LNCaP clone FGC (cell line): ENCODE measurements at places on chromosomes 13 and 19.

- no peak for DNase-seq
These were observed 1433.0 kb downstream of the UQCRFS1 start for GRCh38 chr19:27779954-27780353.

DNA sequence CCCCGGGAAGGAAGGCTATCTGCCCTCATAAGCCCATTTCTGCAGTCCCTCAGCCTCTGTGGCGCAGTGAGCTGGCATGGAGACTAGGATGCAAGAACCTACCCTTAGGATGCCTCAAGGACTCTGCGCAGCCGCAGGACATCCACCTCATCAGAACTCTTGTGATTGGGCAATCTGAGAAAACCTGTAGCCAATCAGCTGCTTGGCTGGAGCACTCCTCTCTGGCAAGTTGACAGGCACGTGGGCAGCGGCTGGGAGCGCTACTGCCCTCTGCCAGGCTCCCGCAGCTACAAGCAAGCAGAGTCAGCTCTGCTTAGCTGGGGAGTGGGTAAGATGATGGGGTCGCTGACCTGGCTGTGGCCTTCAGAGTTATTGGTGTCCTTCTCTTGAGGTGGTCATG is 1.5 kb upstream of the ECSIT start:
- peak; percentile 38 for DNase-seq

- DNase-seq: no peak
These were observed 8.7 kb upstream of the SMG9 start for GRCh38 chr19:43763473-43763939.

GRCh38 chr19:45812297-45812696 is 2.8 kb downstream of the RSPH6A start:
- no peak for DNase-seq

DNA sequence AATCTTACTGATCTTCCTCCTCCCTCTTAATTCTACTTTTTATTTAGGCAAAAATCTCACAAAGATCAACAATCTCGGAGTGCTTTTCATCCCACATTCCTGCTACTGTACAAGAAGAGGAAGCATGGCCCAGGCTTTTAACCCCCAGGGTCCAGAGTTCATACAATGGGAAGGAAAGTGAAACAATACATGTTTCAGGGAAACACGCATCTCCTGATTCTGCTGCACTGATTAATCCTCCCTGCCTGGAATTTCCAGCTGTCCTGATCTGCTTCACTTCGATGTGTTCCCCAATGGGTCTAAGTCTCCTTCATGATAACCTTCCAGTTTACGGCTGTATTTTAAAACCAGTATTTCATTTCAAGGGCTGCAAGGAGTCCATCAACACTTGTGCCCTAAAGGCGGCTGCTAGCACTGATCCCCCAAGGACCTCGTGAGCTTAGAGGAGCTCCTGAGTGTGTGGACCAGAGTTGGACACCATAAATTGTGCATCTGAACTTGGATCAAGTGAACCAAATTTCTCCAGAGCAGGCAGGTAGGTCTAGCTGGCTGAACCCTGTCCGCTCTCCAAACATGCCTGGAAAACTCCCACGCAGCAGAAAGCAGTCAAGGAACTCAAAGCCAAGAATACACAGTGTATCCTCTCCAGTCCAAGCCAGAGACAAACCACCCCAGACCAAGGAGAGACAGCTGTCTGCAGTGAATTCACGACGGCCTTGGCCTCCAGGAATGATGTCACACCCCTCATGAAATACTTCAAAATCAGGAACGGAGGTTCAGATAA is 44.3 kb downstream of the COL4A1 start:
- no peak for DNase-seq

DNA sequence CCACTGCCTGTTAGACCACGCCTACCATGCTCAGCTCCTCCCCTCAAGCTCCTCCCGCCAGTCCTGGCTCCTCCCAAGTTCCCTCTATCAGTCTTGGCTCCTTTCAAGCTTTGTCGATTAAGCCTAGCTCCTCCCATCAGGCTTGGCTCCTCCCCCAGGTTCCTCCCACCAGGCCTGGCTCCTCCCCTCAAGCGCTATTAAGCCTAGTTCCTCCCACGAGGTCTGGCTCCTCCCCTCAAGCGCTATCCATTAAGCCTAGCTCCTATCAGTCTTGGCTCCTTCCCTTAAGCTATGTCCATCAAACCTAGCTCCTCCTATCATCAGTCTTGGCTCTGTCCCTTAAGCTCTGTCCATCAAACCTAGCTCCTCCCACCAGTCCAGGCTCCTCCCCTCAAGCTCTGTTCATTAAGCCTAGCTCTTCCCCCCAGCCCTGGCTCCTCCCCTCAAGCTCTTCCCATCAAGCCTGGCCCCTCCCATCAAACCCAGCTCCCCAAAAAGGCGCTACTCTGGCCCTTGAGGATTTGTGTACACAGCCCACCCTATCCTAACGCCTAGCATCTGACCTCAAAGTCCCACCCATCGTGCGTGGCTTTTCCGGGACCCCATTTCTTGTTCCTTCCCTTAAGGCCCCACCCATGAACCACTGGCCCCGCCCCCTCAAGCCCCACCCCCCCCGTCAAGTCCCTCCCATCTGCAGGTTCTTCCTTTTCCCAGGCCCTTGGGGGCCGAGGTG is 10.0 kb downstream of the CAMSAP3 start:
- DNase-seq: no peak

- no peak for DNase-seq
These were observed 507.9 kb downstream of the UQCRFS1 start for GRCh38 chr19:28705008-28705407.

- DNase-seq: no peak
These were observed 21.1 kb upstream of the NDUFS7 start for GRCh38 chr19:1362387-1363257.

DNA sequence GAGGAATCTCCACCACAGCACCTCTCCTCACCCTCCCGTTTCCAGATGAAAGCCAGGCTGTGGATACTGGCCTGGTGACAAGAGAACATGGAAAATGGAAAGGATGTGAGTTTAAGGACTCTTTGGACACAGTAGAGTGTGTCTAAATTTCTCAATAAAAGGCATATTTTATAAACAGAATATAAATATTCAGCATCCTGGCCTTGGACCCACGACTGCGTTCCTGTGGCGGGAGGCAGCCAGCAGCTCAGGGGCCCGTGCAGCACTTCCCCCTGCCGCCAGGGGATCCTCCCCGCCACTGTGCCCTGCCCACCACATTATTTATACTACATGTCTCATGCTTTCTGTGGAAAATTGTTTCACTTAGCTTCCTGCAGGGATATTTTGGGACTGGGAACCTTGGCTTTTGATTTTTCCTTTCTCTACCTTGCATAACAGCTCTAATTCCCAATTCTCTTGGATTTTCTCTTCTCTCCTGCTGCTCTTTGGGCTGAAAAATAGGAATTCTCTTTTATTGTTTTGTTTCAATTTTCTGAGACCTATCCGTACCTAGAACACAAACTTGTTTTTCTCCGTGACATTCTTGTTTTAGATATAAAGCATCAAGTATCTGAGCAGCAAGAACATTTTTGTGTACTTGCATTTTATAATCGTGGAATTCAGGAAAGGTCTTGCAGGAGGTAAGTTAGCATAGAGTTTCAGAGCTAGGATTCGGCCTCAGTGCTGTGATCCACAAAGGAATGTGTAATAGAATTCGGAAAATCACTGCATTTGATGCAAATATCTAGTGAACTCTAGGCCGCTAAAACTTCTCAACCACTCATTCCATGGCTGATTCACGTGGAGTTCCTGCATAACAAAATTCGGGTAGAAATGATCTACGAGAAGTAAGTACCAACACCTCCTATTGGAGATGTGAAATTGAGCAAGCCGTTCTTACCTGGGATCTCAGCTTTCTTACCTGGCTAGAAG is 107.7 kb upstream of the SPATA13 start:
- DNase-seq: no peak

DNA sequence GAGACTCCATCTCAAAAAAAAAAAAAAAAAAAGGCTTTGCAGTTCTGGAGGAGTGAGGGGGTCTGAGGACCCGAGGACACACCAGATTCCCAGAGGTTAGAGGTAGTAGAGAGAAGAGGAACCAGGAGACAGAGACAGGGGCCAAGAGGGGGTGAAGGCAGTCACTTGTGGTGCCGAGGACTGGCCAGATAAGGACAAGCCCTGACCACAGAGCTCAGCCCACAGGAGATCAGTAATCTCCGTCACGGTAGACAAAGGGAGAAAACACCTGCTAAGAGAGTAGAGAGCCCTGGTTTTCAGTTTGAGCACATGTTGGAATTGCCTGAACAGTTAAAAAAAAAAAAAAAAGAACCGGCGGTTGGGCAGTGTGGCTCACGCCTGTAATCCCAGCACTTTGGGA is 1.7 kb upstream of the PRAM1 start:
- DNase-seq: no peak

DNA sequence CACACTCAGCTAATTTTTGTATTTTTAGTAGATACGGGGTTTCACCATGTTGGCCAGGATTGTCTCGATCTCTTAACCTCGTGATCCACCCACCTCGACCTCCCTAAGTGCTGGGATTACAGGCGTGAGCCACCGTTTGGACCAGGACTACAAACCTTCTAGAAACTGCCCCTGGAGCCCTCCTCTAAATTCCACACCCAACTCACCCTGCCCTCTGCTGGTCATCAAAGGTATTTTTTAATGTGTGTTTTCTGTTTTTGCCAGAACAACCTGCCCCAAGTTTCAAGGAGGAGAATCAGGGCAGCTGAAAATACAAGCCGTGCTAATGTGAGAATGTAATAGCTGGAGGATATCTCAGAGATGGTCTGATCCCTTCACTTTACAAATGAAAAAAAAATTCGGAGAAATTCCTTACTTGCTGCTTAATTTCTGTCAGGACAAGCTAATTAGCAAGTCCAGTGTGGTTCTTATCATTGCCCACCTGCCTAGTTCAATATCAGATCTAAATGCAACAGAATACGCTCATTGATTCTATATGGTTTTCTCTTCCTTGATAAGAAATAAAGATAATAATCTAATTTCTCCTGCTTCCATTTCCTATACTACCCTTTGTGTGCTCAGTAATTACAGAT is 4.1 kb downstream of the ATP8A2 start:
- peak; percentile 4 for DNase-seq

GRCh38 chr19:4691373-4691772 is 21.2 kb upstream of the MYDGF start:
- DNase-seq: no peak

DNA sequence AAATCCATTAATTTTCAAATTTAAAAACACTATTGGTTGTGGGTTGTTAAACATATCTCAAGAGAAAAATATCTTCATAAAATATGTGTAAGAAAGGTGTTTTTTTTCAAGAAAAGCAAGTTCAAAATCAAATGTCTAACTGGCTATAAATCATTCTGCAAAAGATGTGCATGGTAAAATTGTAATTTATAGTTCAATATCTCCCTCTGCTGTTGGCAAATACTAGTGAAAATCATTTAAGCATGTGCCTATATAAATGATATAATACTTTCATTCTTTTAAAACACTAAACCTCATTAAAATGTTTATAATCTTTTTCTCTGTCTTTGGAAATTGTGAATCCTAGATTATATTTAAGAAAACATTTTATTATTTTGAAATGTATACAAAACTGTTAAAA is 17.2 kb upstream of the SLITRK6 start:
- no peak for DNase-seq

GRCh38 chr13:91017031-91017668 is 330.3 kb upstream of the MIR17HG start:
- DNase-seq: no peak

DNA sequence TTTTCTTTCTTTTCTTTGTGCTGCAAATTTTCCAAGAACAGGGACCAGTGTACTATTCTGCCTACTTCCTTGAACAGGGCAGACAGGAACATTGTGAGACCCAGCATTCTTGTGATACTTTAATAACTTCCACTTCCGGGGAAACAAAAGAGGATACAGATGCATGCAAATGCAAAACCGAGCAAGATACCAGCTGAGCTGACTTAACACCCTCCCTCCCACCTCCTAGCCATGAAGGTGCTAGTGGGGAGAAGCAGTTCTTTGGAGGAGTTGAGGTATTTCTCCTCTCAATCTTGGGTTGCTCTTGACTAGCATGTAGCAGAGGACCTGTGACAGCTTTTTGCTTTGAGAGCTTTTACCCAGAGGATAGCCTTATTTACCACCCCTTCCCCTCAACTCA is 111.2 kb downstream of the KLF5 start:
- no peak for DNase-seq

- DNase-seq: peak; percentile 81
These were observed 41.8 kb downstream of the IRS2 start for GRCh38 chr13:109744512-109745051.

DNA sequence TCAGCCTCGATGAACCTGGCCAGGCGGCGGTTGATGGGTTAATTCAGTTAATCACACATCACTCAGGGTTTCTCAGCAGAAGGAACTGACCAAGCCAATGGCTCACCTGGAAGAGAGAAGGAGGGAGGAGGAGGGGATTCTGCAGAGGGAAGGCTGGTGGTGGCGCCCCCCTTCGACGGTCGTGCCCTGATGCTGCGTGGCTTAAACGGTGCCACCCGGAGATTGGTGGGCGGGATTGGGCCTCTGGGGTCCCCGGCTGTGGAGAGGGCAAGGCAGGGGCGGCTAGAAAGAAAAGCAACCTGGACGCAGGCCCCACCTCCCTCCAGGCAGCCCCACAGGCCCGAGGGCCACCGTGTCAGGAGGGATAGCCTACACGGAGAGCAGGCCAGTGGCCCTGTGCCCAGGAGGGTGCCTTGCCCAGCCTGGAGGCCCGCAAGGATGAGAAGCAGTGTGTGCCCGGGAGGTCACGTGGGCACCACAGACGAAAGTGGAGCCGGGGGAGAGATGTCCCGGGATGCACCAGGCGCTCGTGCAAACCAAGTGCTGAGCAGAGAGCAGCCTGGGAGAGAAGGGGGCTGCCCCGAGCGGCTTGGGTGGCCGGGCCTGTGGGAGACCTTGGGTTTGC is 16.0 kb downstream of the CSNK1G2 start:
- no peak for DNase-seq
